Activated effector memory CD4-positive, alpha-beta T cell treated with anti-CD3 and anti-CD28 coated beads, Interleukin-2, amount 50 U/mL, for 16 hours (primary cell): ENCODE measurements at places on chromosomes 7 and 10.
A peak's percentile ranks its signal among the peaks of the same experiment; 100 is the strongest.

- DNase-seq, result no peak
Observed at GRCh38 chr7:88092676-88092999, 127.2 kb downstream of the SRI start.

DNA sequence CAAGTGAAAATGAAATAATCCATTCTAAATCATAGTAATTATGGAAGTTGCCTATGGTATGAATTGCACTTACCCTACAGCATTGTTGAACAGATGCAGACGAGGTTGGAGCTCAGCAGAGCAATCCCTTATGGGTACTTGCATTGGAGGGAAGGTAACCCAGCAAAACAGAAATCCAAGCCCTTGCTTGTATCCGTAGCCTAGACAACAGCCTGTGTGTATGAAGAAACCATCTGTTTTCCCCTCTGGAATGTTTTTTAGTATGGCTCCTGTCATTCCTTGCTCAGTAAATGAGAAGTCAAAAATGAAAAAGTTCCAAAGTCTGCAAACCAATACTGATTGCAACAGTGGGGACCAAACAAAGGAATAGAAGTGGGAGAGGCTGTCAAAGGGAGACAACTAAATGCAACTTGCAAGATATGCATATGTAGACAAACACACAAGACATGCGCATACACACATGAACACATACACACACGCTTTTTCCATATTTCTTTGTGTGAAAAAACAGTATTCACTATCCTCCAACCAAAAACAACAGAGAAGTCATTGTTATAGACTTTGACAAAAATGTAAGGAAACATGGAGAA, 260.8 kb downstream of the DYNC1I1 start:
- DNase-seq, result no peak

- no peak for DNase-seq
Observed at GRCh38 chr7:25222666-25223065, 5.6 kb downstream of the NPVF start.

DNA sequence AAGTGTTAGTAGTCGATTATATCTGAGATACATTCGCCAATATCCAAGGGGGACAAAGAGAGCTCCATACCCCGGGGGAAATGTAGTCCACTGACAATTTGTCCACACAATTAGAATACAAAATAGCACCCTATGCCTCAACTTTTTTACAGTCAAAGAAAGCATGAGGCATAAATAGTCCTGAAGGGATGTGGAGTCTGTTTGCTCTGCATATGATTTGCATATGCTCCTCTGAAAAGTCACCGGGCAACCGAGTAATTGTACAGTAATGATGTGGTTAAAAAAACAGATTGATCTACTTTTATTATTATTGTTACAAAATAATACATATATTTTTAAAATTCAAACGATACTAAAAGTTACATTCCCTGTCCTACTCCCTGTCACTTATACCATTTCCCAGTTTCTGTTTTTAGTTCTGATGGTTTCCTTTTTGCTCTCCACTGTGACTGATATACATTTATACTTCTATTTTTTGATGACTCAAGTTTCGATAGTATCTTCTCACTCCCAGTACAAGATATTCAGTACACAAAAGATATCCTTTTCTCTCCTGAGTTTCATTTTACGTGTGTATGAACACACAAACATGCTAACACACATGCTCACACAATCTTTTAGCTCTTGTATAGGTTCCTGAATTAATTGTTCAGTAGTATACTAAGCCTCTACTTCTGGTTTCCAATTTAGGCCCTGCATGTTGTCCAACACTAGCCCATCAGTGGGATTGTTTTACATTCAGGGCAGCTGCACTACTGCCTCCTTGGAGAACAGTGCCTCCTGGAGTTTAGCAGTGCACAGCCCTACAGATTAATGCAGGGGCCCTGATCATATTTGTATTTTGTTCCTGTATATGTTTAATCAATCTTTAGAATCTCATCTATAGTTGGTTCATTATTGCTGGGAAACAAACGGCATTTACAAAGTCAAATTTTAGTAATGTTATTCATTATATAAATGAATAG, 130.9 kb downstream of the TES start:
- DNase-seq, result no peak

DNA sequence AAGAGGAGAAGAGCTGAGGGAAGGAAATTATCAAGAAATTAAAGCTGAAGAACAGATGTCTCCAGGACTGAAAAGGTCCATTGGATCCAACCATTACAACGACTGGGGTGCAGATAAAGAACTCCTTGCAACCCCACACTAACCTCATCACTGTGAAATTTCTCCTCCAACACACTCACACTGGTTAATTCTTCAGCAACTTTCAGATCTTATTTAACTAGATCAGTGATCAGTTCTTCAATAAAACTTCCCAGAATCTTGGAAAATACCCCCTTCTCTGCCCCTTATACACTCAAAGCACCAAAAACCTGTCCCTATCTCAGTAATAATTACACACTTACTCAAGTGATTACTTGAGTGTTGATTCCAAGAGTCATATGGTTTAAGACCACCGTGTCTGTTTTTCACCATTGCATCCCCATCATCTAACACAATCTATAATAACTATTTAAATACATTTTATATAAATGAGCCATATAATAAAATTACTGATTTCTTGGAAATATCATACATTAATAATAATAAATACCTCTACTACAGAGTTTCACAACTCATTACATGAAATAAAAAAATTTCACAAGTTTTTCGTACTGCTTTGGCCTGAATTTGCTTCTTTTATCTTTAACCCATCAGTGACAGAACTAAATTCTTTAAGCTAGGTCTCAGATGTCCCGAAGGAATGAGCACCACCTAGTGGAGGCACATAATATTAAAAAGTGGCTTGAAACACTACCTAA, 123.7 kb downstream of the MPP7 start:
- DNase-seq, result no peak

DNA sequence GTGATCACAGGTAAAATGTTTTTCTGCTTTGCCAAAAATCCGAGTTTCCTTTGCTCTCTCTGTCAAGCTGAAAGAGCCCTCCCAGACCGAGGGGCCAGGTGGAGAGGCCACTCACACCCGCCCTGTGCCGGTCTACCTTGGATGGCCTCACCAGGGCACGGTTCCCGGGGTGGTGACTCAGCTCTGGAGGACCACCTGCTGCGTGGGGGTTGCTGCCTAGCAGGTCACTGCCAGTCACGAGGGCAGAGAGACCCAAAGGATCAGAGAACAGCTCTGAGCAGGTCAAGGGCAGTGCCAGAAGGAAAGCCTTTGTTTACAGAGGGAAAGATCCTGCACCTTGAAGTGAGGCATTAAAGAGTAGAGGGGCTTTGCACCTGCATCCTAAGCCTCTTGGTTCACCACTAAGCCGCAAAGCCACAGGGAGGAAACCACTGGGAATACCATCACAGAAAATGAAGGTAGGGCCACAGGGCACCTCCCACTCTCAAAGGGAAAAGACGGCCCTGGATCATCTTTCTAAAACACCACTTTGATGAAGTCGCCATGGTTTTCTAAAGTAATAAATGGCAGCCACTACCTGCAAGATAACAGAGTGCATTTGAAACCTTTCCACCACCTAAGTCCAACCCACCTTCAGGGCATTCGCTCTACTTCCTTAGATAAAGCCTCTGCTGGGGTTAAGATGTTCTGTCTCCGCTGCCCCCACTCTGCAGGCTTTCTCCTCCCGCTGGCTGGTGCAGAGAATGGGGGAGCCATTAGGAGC, 160.3 kb upstream of the KLF14 start:
- DNase-seq, result peak; percentile 66

DNA sequence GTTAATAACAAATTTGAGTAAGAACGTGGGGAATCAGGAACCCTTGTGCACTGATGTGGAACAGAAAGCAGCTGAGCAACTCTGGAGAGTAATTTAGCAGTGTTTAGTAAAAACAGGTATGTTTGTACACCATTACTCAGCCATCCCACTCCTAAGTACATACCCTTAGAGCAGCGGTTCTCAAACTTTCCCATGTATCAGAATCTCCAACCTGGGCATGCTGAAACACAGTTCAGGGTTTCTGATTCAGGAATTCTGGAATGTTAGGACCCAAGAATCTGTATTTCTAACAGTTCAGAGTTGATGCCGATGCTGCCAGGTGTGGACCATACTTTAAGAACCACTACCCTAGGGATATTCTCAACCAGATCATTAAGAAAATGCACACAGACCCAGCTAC, 5.1 kb downstream of the SGMS1 start:
- no peak for DNase-seq
